ENCODE measurements at places on chromosomes 12 and 14.

DNA sequence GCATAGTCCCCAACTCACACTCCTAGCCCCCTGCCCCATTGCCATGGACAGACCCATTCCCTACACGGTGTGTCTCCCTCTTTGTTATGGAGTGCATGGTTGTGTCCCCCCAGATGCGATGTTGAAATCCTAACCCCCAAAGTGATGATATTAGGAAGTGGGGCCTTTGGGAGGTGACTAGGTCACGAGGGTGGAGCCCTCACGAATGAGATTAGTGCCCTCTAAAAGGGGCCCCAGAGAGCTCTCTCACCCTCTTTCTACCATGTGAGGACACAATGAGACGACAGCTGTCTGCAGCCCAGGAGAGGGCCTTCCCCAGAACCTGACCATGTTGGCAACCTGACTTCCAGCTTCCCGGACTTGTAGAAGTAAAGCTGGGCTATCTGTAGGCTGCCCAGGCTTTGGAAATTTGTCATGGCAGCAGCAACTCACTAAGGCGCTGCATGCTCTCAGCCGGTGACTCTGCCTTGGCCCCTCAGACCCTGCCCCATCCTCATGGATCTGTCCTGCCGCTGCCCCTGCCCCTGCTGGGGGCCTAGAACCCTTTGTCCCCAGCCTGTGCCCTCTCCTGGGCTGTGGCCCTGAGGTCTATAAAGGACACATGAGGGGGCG lies 318.1 kb upstream of the RTL1 start:
- DNase-seq = no peak

DNA sequence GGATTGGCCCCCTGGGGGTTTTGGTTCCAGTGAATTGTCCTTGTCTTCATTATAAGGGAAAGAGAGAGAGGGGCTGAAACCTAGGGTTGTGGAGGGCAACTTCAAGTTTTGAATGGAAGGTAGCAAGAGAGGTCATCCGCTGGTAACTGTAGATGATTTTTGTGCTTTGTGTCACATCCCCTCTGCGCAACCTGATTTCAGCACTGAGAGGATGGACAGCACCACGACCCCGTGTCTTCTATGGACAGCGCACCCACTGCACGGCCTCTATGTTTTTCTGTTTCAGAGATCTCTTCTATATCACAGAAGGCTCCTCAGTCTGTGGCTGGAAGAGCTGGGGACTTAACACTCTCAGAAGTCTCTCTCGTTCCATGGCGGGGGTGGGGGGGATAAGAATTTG lies 127.0 kb upstream of the RPH3A start:
- no peak for DNase-seq

DNA sequence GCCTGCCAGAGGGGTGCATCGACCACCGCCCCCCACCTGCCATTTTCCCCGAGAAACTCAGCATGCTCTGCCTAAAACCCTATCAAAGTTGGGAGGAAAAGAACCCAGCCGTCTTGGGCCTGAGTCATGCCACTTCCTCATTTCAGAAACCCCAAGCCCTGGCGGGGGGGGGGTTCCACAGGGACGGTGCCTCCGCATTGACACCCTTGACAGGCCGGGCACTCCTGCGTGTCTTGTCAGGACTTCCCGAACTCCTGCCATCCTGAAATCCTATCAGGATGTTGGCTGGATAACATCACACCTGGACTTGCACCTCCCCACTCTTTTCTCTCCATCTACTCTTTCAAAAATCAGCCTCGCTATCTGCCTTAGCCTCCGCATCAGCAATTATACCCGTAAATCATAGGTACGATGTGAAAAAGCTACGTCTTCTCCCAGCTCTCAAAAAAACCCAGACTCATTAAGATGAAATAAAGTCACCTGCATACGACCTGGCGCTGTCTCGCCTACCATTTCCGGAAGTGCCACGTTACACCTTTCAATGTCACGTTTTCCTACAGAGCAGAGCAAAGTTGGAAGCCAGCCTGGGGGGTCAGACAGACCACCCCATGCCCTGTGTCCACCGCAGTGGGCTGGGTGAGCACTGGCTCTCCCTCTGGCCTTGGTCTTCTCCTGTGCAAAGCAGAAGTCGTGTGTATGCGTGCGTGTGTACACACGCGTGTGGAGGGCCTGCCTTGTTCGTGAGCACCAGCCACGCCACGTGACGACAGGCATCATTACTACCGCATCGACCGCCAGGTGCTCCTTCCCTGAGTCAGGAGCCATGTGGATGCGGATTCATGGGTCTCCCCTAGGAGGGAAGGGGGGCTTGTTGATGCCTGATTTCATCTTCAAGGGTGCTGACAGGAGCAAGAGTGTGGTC lies 96.7 kb downstream of the RFLNA start:
- no peak for DNase-seq

GRCh38 chr12:30691122-30691879 lies 4.4 kb downstream of the IPO8 start:
- DNase-seq = no peak

GRCh38 chr12:127810041-127810440 lies 456.9 kb upstream of the TMEM132C start:
- DNase-seq = no peak

DNA sequence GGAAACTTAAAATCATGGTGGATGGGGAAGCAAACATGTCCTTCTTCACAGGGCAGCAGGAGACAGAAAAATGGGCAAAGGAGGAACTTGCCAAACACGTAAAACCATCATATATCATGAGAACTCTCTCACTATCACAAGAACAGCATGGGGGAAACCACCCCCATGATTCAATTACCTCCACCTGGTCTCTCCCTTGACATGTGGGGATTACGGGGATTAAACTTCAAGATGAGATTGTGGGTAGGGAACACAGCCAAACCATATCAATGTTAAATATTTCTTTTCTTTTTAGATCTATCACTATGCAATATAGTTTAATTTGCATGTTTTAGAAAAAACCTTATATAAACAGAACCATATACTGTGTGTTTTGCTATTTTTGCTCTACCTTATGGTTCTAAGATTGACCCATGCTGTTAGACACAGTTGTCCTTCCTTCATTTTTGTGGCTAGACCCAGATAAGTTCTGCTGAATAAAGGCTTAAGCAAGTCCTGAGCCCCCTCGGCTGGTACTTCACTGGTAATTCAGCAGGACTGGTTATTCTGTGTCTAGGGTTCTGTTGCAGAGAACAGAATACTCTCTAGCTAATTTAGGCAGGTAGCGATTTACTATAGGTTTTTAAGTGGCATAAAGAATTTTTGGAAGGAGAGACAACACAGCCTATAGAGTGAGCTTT lies 253.7 kb upstream of the HMGA2 start:
- no peak for DNase-seq

- no peak for DNase-seq
These were observed 12.9 kb upstream of the CALM1 start for GRCh38 chr14:90383731-90384542.

GRCh38 chr12:121003650-121004049 lies 12.6 kb downstream of the C12orf43 start:
- DNase-seq = peak; percentile 39

Measured in HAP-1 (cell line).